ENCODE measurements at places on chromosomes 11 and 22.

- DNase-seq: no peak
Observed at GRCh38 chr11:60194511-60194910, 11.6 kb upstream of the MS4A6A start.

- no peak for DNase-seq
Observed at GRCh38 chr11:103582351-103582909, 454.0 kb upstream of the DDI1 start.

DNA sequence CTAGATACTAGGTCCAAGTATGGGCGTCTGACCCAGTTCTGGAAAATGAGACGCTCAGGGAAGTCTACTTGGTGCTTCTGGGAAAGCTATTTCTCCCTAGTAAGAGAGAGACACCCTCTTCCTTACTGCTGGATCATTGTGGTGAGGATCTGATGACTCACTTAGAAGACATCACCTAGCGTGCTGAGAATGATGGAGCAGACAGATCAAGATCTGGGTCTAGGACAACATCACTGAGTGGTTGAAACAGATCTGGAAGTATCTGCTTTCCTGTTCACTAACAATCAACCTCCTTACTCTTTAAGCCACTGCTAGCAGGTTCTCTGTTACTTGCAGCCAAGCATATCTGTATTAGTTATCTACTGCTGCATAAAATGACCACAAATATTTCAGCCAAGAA lies 38.3 kb upstream of the HMGXB4 start:
- DNase-seq: peak; percentile 88

DNA sequence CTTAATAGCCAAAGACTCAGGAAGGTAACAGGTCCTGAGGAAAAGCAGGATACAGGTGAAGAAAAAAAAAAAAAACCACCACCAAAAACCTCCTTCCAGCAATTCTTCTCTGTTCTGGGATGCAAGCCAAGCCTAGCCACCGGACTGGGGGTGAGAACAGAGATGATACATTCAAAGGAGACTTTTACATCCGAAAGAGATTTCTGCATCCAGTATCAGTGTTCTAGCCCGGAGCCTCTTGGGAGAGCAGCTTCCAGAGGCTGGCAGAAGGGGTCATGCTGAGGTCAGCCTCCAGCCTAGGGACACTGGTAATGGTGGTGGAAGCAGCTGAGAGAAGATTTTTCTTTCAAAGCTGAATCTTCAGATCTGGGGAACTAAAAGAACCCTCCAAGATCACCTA lies 76.2 kb downstream of the KCNC1 start:
- DNase-seq: peak; percentile 80

GRCh38 chr11:22244986-22245592 lies 52.2 kb downstream of the ANO5 start:
- DNase-seq: peak; percentile 21

DNA sequence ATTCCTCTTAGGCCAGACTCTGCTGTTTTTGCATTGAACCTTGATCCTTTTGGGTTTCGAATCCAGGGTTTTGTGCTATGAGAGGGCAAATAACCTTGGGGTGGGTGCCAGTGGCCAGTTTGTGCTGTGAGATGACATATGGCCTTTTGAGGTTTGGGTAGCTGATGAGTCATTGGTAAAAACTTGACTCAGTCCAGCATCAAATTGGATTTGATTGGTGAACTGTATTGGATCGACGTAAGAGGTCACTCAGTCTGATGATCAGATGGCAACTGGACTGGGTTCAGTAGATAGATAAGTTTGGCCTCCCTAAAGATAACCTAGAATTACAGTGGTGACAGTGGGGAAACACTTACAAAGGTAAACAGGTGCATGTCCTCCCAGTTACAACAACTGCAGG lies 41.0 kb upstream of the XKR3 start:
- DNase-seq: peak; percentile 71
